BE2C (cell line): ENCODE measurements at places on chromosomes 12 and 14.

DNA sequence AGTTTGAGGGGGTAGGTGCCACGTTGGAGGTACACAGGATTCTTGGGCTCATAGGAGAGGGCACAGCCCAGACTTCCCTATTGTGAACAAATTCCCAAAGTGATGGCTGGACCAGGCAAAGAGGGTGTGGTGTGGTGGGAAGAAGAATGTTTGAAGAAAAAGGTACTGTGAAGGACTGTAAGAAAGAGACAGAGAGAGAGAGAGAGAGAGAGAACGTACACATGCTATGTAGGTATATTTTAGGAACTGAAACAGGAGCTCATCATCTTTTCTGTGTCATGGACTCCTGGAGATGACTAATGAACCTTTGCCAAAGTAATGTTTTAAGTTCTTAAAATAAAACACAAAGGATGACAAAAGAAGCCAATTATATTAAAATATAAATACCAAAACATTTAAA lies 24.5 kb downstream of the SLC17A8 start:
- DNase-seq: no peak

GRCh38 chr14:74491956-74492775 lies 939 bp downstream of the NPC2 start:
- DNase-seq: no peak

- DNase-seq: no peak
Observed at GRCh38 chr12:10739157-10740118, 16.3 kb upstream of the YBX3 start.

DNA sequence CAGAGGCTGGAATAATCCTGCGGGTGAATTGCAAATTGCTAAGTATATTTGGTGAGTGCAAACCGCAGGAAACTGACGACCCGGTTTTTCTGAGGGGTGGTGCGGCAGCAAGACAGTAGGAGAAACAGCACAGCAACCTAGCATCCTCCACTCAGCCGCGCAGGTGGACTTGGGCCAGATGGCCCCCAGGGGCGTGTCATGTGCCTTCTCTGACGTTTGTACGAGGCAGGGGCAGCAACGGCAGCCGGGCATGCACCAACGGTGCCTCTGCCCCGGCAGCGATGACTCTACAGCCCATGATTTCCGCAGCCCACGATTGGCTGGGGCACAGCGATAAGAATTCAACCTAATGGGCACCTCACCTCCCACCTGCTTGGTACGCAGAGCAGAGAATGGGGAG lies 11.1 kb upstream of the CLEC2A start:
- no peak for DNase-seq

- DNase-seq: no peak
Observed at GRCh38 chr12:110436231-110436630, 13.9 kb downstream of the ARPC3 start.

GRCh38 chr12:47838286-47838931 lies 18.7 kb upstream of the HDAC7 start:
- DNase-seq: peak; percentile 49

DNA sequence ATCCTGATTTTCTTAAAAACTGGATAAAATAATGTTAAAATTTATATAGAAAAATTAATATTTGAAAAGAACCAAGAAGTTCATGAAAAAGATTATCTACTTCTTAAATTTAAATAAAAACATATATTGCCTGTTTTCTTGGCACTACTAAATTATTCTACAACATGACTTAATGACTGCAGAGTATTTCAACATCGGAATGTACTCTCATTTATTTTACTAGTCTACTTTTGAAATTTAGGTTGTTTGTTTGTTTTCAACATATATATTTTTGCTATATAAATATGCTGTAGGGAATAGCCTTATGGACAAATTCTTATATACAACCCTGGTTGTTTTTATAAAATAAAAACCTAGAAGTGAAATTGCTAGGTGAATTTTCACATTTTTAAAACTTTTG lies 231.6 kb downstream of the RAD51B start:
- no peak for DNase-seq

DNA sequence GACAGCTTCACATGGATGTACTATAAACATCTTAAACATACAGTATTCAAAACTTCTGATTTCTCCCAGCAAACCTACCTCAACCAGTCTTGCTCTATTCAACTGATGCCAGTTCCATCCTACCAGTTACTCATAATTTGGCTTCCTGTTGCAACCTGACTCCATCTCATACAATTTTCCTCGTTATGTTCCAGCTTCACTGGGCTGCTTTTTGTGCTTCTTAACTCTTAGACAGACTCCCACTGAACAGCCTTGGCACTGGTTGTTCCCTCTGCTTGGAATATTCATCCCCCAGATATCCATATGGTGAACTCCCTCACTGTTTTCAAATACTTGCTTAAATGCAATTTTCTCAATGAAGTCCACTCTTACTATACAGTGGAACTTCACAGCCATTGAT lies 249.2 kb downstream of the AEBP2 start:
- no peak for DNase-seq

DNA sequence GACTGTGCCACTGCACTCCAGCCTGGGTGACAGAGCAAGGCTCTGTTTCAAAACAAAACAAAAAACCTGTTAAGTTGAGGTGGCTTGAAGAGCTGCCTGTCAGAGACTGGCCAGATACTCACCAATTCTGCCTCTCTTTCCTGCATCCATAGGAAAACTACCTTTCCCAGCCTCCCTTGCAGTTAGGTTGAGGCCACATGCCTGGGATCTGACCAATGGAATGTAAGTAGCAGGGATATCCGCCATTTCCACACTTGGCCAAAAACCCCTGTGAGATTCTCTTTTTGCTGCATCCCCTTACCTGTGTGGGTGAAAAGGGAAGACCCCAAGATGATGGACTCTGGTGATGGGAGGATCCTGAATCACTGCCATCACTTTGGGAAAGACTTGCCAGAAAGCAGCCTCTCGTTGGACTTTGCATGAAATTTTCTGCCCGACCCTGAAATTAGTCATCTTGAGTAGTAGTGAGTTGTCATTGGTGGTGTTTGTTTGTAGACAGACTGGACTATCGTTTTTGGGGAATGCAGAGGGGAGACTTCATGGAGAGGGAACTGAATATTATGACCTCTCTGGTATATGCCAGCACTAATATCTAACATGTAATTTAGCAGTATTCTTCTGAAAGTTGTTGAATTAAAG lies 14.0 kb downstream of the GPR68 start:
- DNase-seq: no peak

- no peak for DNase-seq
Observed at GRCh38 chr12:124160097-124160756, 134.7 kb upstream of the RFLNA start.

- DNase-seq: no peak
Observed at GRCh38 chr14:71467361-71467811, 464.8 kb upstream of the RGS6 start.

GRCh38 chr12:14810953-14811483 lies 3.0 kb downstream of the SMCO3 start:
- DNase-seq: peak; percentile 47

GRCh38 chr14:41016213-41016612 lies 590.5 kb upstream of the LRFN5 start:
- DNase-seq: no peak

DNA sequence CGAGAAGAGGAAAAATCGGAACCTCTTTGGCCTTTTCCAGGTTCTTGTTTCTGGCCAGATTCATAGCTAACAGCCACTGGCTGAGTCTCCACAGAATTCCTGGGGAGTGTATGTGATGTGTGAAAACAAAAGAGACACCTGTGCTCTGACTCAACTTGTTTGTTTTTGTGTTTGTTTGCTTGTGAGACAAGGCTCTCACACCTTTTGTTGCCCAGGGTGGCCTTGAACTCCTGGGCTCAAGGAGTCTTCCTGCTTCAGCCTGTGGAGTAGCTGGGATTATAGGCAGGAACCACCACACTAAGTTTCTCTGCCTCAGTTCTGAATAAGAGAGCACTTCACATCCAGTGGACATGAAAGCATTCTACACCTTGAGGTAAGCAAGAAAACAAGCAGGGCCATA lies 22.7 kb downstream of the MFAP5 start:
- no peak for DNase-seq

GRCh38 chr12:101885912-101886561 lies 8.7 kb downstream of the DRAM1 start:
- no peak for DNase-seq

GRCh38 chr14:93347850-93348249 lies 868 bp downstream of the COX8C start:
- DNase-seq: no peak

DNA sequence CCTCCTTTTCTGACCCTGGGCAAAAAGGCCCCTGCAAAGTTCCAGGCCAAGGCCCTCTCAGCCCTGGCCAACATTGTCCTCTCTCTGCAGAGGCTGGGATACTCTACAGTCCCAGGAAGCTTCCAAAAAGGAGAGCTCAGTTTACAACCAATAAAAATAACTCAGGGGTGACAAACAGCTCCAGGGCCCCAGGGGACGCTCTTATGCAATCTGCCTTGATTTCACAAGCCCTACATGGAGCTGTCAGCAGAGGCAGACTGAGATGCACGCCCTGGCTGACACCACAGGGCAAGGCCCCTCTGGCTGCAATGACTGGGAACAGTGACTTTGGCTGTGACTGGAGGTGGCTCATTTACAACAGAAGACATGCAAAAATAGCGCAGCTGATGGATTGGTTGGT lies 129.0 kb upstream of the MED13L start:
- DNase-seq: peak; percentile 68

DNA sequence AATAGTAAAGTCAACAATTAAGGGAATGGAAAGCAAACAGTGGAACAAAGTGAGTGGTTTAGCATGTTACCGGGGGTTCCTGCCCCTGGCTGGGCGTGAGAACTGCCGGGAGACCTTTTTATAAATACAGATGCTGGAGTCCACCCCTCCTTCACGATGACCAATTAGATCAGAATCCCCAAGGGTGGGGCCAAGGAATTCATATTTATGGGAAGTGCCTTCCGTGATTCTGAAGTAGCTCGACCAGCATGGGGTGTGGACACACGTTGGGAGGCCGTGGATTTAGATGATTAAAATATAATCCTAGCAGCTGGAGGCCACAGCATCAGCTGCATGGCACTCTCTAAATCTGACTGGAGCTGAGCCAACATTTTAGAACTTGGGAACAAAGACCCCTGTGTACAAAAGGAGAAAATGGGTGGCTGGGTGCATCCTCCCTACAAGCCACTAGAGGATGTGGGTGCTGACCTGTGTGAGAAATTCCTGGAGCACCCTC lies 87.9 kb downstream of the SRRM4 start:
- DNase-seq: no peak

DNA sequence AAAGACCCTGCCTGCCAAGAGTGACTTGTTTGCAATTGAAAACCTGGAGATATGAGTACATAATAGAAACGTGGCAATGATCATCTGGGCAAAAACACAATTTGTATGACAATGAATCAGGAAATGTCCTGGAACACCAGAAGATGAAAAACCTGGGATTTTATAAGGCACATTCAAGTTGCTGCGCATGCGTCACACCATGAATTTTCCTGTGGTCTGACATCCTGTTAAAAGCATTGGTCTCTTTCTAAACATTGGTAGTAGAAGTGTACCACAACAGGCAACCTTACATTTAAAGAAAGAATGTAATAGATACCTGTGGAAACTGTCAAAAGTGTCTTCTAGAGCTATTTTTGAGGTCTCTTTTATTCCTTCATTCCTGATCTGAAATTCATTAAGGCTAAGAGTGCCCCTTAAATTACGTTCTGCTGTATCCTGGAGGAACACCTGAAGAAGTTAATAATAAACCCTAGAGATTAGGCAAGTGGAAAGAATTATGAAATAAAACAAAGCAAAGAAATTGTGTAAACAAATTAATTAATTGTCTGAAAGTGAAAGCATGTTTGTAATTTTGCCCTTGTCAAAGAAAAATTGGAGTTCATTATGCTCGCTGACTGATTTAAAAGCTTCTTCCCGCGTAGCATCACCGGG lies 676.5 kb downstream of the DIO2 start:
- no peak for DNase-seq

GRCh38 chr14:104556256-104557021 lies 23.1 kb upstream of the C14orf180 start:
- peak; percentile 4 for DNase-seq

- no peak for DNase-seq
Observed at GRCh38 chr12:30219047-30219446, 435.3 kb upstream of the TMTC1 start.

GRCh38 chr14:50186107-50186506 lies 45.3 kb downstream of the SOS2 start:
- DNase-seq: no peak

DNA sequence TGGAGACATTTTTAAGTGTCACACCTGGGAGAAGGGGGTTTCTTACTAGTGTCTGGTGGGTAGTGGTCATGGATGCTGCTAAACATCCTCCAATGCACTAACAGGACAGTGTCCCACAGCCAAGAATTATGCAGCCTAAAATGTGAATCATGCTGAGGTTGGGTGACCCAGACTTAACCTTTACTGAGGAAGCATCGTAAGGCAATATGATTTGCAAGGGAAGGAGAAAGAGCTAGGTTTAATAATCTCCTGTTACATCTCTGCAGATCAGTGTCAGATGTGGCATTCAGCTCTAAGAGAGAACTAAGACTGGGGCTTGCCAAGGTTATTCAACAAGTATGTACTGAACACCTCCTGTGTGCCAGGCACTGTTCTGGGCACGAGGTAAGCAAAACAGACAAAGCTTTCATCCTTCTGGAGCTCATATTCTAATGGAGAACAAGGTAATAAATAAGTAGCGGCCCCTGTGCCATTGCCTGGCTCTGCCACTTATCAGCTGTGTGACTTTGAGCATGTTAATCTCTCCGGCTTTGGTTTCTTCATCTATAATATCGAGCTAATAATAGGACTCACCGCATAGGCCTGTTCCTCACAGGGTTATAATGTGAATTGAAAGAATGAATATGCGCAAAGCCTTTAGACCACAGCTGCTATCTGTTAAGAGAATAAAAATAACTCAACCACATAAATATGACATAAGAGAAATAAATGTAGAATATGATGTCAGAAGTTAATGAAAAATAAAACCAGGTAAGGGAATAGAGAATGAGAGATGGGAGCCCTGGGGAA lies 13.5 kb upstream of the GOLGA5 start:
- DNase-seq: no peak

GRCh38 chr12:55659486-55660385 lies 23.0 kb downstream of the OR10P1 start:
- peak; percentile 38 for DNase-seq

GRCh38 chr12:60529261-60529660 lies 933.4 kb downstream of the SLC16A7 start:
- DNase-seq: no peak

- DNase-seq: no peak
Observed at GRCh38 chr14:59507752-59508103, 23.4 kb downstream of the JKAMP start.

DNA sequence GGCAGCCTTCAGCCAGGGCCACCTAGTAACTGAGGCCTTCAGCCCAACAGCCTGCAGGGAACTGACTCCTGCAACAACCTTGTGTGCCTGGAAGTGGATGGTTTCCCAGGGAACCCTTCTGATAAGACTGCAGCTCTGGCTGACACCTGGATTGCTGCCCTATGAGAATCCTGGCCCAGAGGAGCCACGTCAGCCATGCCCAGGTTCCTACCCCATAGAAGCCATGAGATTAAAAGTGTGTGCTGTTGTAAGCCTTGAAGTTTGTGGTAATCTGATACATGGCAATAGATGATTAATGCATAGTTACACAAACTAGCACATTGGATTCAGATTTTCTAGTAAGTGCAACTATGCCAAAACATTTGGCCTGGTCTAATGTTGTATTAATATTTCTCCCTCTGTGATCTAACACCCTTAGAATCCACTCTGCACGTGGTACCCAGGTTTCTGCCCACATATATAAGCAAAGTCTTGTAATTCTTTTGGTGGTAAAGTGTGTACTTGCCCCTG lies 64.8 kb upstream of the BEGAIN start:
- no peak for DNase-seq

GRCh38 chr14:72680853-72681640 lies 212.9 kb downstream of the DPF3 start:
- DNase-seq: no peak
